ENCODE measurements at places on chromosomes 1 and 21. TPM values are rescaled to one million over a fixed set of nuclear protein-coding genes. Genes with fewer than 3 reads are reported as not detected.

C8A gene
- polyA plus RNA-seq: not detected

GPX7 gene
- 36.0 TPM for polyA plus RNA-seq

CCDC181 gene
- polyA plus RNA-seq: not detected

CYP4A22 gene
- not detected for polyA plus RNA-seq

VASH2 gene
- 0.06 TPM for polyA plus RNA-seq

OR2L8 gene
- polyA plus RNA-seq: 0.51 TPM

HIVEP3 gene
- polyA plus RNA-seq: 1.5 TPM

LAPTM5 gene
- polyA plus RNA-seq: 1,442 TPM

CDCA8 gene
- polyA plus RNA-seq: 1.0 TPM

DNA sequence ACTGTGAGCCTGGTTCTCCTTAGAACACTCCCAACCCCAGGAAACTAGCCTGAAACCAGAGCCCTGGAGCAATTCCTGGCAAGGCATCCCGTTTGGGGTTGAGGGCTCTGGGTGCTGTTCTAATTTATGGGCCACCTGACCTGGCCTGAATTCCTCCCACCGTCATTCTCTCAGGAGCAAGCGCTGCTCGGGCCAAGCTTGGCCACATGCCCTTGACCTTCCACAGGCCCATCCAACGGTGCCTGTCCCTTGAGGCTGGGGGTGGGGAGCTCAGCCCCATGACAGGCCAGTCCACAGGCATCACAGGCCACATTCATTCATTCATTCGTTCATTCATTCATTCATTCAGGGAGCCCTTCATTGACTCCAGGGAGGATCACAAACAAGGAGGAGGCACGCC, 5.3 kb downstream of the PADI2 start:
- peaks cover 10% of the 10 kb centered on the region for H3K4me1 ChIP-seq
- no peak overlapping the region for H3K4me3 ChIP-seq
- no peak for DNase-seq
- H3K27me3 ChIP-seq: peaks cover 23% of the 10 kb centered on the region
- H3K36me3 ChIP-seq: no peaks in the 10 kb centered on the region
- H3K27ac ChIP-seq: no peak overlapping the region

GRCh38 chr1:108573183-108573582, 13.3 kb downstream of the EEIG2 start:
- no peak overlapping the region for H3K27ac ChIP-seq
- no peaks in the 10 kb centered on the region for H3K27me3 ChIP-seq
- H3K36me3 ChIP-seq: peaks cover 7% of the 10 kb centered on the region
- H3K4me3 ChIP-seq: no peak overlapping the region

GRCh38 chr1:244851546-244852231, 12.7 kb downstream of the HNRNPU start:
- H3K27me3 ChIP-seq: no peaks in the 10 kb centered on the region
- peaks cover 38% of the 10 kb centered on the region for H3K4me1 ChIP-seq

GRCh38 chr1:10225573-10225972, 15.2 kb downstream of the KIF1B start:
- no peaks in the 10 kb centered on the region for H3K27me3 ChIP-seq
- no peak overlapping the region for H3K4me3 ChIP-seq
- no peak for DNase-seq
- no peaks in the 10 kb centered on the region for H3K4me1 ChIP-seq

- H3K36me3 ChIP-seq: peaks cover 4% of the 10 kb centered on the region
- no peak overlapping the region for H3K4me3 ChIP-seq
- DNase-seq: no peak
- peaks cover 10% of the 10 kb centered on the region for H3K27me3 ChIP-seq
Measured at GRCh38 chr1:112105557-112105956, 116.1 kb upstream of the KCND3 start.

- no peak overlapping the region for H3K4me3 ChIP-seq
- no peak overlapping the region for H3K27ac ChIP-seq
- peaks cover 6% of the 10 kb centered on the region for H3K36me3 ChIP-seq
- H3K27me3 ChIP-seq: peaks cover 76% of the 10 kb centered on the region
- no peak for DNase-seq
Measured at GRCh38 chr1:166972826-166973225, 2.5 kb downstream of the ILDR2 start.

- H3K27ac ChIP-seq: no peak overlapping the region
- H3K27me3 ChIP-seq: no peaks in the 10 kb centered on the region
- H3K36me3 ChIP-seq: no peaks in the 10 kb centered on the region
Measured at GRCh38 chr1:96374076-96374762, 347.4 kb upstream of the PTBP2 start.

DNA sequence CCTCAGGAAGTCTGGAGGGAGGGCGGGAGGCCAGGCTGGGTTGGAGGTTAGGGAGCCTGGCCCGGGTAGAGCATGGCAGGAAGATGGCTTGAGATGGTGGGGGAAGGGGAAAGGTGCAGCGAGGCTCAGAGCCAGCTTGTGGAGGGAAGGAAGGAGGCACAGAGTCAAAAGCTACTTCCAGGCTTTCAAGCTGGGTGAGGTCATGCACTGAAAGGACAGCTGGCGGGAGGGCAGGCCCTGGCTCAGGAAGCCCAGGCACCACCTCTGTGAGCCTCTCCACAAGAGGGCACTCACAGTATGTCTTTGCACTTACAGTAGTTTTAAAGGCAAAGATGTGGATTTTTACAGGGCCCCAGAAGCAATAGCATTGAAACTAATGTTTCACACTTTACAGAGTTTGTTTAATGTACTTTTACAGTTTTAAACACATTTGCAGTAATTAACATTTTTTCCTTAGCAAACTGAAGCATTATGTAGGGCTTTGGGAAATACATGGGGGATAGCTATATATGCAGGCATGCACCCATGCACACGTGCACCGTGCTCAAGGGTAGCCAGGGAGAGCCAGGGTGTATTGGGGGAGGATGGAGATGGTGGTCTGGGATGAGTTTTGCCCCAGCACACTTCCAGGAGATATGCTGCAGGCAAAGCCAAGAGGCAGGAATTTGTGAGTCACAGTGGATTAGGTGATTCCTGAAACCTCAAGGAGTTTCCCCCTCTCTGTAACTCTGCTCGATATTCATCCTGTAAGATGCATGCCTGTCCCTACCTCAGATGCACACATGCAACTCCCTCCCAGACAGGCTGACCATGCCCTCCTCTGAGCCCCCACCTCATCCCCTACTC, 6.1 kb upstream of the ADAM15 start:
- H3K4me1 ChIP-seq: peaks cover 17% of the 10 kb centered on the region
- peaks cover 6% of the 10 kb centered on the region for H3K27me3 ChIP-seq
- peak; percentile 59 for DNase-seq
- H3K27ac ChIP-seq: no peak overlapping the region
- no peaks in the 10 kb centered on the region for H3K36me3 ChIP-seq
- H3K4me3 ChIP-seq: no peak overlapping the region

DNA sequence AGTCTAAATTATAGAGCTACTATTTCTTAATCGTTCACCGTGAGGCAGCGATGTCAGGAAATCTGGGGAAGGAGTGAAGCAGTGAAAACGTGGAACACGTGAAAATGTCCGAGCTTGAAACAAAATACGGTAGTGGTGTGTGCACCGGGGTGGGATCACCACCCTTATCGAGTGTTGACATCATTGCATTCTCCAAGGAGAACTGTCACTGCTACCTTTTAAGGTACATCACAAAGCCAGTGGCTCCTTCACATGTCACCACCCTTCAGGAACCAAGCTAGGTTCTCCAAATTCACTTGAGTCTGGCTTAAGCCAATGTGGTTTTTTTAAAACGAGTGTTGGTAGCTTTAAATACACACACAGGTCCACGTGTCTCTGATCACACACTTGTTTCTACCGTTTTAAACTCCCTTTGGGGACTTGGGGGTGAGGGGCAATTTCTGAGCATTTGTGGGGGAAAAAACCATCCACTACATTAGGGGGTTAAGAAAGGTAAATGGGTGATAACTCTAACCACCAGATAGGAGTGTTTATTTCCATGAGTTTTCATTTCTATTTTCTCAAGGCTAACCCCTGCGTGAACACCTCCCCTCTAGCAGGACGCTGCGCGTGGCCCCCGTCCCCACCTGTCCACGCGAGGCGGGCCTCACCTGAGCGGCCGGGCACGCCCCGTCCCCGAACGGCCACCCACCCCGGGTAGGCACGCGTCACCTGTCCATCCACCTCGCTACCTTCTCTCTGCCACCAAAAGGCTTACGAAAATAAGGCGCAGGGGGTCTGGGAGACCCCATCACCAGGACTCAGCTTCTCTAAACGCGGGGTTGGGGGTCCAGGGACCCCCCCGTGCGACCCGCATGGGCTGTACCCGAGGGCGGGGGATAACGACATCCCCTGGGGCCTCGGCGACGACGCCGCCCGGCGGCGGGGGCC, 978 bp downstream of the PRDM15 start:
- peaks cover 34% of the 10 kb centered on the region for H3K4me1 ChIP-seq
- H3K27ac ChIP-seq: peak overlapping the region; percentile 88
- DNase-seq: peak; percentile 57
- H3K27me3 ChIP-seq: no peaks in the 10 kb centered on the region
- H3K4me3 ChIP-seq: peak overlapping the region; percentile 92

- DNase-seq: no peak
- H3K27ac ChIP-seq: no peak overlapping the region
- no peaks in the 10 kb centered on the region for H3K36me3 ChIP-seq
- no peaks in the 10 kb centered on the region for H3K4me1 ChIP-seq
- peaks cover 38% of the 10 kb centered on the region for H3K27me3 ChIP-seq
- no peak overlapping the region for H3K4me3 ChIP-seq
Measured at GRCh38 chr21:36654324-36654723, 44.6 kb upstream of the SIM2 start.

GRCh38 chr1:109850827-109851226, 59.8 kb upstream of the CSF1 start:
- H3K4me1 ChIP-seq: no peaks in the 10 kb centered on the region
- no peak overlapping the region for H3K4me3 ChIP-seq
- H3K36me3 ChIP-seq: no peaks in the 10 kb centered on the region
- peaks cover 17% of the 10 kb centered on the region for H3K27me3 ChIP-seq
- no peak for DNase-seq

GRCh38 chr1:29452463-29453230, 216.3 kb downstream of the PTPRU start:
- H3K4me1 ChIP-seq: no peaks in the 10 kb centered on the region
- no peak overlapping the region for H3K27ac ChIP-seq
- no peaks in the 10 kb centered on the region for H3K36me3 ChIP-seq
- no peak overlapping the region for H3K4me3 ChIP-seq
- no peak for DNase-seq

- peaks cover 16% of the 10 kb centered on the region for H3K27me3 ChIP-seq
- no peaks in the 10 kb centered on the region for H3K36me3 ChIP-seq
- no peaks in the 10 kb centered on the region for H3K4me1 ChIP-seq
- H3K4me3 ChIP-seq: no peak overlapping the region
Measured at GRCh38 chr21:41479686-41480085, 28.3 kb downstream of the TMPRSS2 start.

GRCh38 chr1:68255301-68255700, 23.0 kb upstream of the WLS start:
- no peaks in the 10 kb centered on the region for H3K4me1 ChIP-seq
- DNase-seq: no peak
- H3K27me3 ChIP-seq: no peaks in the 10 kb centered on the region
- no peak overlapping the region for H3K4me3 ChIP-seq

- no peaks in the 10 kb centered on the region for H3K27me3 ChIP-seq
- H3K4me3 ChIP-seq: peak overlapping the region; percentile 93
- peaks cover 48% of the 10 kb centered on the region for H3K4me1 ChIP-seq
- peak; percentile 46 for DNase-seq
- peak overlapping the region; percentile 97 for H3K27ac ChIP-seq
- no peaks in the 10 kb centered on the region for H3K36me3 ChIP-seq
Measured at GRCh38 chr1:174021591-174022079, 522 bp downstream of the RC3H1 start.

DNA sequence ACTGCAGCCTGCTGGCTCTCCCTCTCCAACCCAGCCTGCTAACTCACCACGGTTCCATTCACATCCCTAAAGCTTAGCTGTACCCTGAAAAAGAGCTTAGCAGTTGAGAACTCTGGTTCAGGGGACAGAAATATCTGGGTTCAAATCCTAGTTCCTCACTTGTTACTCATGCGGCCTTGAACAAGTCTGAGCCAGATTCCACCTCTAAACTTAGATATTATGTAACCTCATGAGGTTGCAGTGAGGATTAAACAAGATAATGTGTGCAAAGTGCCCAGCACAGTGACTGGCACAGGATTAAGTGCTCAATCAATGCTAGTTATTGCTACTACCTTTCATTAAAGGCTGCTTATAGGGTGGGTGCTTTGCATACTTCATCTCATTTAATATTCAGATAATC, 41.3 kb upstream of the DHCR24 start:
- peaks cover 25% of the 10 kb centered on the region for H3K27me3 ChIP-seq
- no peaks in the 10 kb centered on the region for H3K36me3 ChIP-seq
- H3K4me3 ChIP-seq: no peak overlapping the region
- no peak overlapping the region for H3K27ac ChIP-seq
- no peaks in the 10 kb centered on the region for H3K4me1 ChIP-seq
- DNase-seq: no peak

DNA sequence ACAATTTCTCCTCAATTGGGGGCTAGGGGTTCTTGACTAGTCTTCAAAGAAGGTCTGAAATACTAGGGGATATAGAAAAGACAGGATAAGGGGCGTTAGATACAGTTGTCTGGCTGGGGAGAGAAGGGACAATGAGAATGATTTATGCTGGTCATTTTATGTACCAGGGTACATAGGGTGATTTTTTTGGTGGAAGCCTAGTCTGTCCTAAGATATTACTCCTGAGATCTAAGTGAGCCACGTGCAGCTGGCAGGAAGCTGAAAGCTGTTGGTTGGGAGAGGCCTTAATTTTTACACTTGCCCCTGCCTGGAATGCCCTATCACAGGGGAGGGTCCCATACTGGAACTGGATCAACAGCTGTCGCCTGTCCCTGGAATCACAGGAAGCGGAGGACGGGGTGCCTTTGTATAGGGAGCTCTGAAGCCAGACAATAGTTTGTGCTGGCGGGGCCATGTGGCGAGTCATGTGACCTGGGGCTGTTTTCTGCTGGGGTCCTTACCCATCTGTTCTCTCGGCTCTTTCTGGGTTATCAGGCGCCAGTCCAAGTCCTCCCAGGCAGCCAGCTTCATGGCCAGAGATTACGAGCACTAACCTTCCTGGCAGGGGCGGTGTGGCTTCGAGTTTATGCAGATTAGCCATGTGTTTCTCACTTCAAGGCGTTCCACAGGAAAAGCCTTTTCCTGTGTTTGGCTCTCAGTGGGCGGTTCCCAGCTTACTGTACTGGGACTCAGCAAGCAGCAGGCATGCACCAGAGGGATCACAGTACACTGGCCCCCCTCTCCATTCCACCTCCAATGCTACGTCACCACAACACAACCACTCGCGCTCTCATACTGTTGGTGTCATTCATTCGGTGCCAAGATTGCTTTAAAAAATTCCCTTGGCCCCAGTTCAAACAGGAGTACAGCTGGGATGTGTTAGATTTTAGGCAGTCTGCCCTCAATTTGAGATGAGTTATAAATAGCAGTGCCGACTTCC, 27.5 kb downstream of the ARID1A start:
- H3K36me3 ChIP-seq: no peaks in the 10 kb centered on the region
- no peaks in the 10 kb centered on the region for H3K27me3 ChIP-seq
- peak overlapping the region; percentile 88 for H3K27ac ChIP-seq
- H3K4me1 ChIP-seq: peaks cover 76% of the 10 kb centered on the region
- no peak for DNase-seq
